T-cell (primary cell): ENCODE measurements at places on chromosomes 1 and 21.

GRCh38 chr1:235984041-235984825 lies 80.7 kb downstream of the NID1 start:
- DNase-seq: no peak

DNA sequence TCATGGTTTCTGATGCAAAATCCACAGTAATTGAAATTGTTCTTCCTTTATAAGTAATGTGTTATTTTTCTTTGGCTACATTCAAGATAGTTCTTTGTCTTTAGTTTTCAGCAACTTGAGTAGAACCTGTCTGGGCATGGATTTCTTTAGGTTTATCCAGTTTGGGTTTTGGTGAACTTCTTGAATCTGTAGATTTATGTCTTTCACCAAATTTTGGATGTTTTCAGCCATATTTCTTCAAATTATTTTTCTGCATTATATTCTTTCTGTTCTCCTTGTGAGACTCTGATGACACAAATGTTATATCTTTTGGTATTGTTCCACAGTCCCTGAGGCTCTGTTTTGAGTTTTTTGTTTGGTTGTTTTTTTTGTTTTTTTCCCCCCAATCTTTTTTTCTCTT lies 69.4 kb downstream of the TDRD5 start:
- DNase-seq: no peak

DNA sequence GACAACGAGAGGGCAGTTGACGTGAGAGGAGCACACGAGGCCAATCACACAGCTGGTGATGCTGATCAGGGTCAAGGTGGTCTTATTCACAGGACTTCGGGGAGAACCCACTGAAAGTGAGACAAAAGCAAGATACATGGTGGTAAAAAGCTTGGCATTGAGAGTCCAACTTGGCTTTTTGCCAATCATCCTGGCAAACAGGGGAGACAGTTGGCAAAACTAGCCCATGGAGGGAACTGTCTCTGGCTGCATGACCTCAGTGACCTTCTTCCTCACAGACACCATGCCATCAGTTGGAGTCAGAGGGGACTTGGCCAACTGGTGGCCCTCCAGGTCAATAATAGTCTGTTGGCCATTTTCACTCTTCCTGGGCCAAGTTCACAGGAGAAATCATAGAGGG lies 139.9 kb downstream of the ASTN1 start:
- no peak for DNase-seq

DNA sequence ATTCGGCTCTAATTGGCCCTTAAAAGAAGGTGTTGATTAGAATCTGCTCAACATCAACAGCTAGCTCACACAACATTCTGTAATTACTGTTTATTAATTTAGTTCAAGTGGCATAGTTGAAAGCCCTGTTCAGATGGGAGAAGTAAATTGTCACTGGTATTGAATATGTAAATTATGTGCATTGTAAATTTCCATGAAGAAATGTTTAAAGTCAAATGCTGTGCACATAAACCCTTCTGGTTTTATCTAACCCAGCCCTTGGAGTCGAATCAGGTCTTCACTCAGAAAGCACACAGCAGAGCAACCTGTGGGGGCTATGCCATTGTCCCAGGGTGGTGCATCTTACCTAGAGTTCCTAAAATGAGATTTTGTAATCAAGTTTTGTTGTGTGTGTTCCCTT lies 65.4 kb upstream of the LMO4 start:
- DNase-seq: no peak

DNA sequence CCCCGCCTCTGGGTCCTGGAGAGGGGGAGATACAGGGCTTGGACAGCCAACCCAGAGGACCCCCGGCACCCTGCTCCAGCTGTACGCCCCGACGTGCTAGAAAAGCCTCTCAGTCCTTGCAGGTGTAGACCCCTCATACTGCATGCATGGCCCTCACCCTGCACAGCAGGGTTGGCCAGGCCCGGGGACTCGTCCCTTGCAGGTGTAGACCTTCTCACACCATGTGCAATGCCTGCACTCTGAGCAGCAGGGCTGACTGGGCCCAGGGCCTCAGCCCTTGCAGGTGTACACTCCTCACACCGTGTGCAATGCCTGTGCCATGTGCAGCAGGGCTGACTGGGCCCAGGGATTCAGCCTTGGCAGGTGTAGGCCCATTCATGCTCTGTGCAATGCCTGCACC lies 26.8 kb downstream of the WNT9A start:
- DNase-seq: no peak

DNA sequence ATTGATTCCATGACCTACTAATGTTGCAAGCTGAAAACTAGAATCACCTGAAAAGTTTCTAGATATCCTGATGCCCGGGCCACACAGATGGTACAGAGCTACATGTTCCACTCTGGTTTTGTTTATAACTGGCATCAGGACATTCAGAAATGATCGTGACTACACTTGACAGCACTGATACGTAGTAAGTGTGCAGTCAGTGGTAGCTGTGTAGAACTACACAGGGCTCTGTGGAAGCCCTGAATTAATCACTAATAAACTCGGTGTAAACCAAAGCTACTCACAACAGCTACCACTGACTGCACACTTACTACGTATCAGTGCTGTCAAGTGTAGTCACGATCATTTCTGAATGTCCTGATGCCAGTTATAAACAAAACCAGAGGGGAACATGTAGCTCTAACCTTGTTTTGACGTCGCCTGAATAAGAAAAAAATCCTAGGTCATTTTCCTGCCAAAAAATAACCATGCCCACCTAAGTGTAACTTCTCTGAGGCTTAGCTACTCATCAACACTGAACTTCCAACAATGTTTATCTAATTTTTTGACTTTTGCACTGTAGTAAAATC lies 149.7 kb downstream of the TGFBR3 start:
- no peak for DNase-seq

DNA sequence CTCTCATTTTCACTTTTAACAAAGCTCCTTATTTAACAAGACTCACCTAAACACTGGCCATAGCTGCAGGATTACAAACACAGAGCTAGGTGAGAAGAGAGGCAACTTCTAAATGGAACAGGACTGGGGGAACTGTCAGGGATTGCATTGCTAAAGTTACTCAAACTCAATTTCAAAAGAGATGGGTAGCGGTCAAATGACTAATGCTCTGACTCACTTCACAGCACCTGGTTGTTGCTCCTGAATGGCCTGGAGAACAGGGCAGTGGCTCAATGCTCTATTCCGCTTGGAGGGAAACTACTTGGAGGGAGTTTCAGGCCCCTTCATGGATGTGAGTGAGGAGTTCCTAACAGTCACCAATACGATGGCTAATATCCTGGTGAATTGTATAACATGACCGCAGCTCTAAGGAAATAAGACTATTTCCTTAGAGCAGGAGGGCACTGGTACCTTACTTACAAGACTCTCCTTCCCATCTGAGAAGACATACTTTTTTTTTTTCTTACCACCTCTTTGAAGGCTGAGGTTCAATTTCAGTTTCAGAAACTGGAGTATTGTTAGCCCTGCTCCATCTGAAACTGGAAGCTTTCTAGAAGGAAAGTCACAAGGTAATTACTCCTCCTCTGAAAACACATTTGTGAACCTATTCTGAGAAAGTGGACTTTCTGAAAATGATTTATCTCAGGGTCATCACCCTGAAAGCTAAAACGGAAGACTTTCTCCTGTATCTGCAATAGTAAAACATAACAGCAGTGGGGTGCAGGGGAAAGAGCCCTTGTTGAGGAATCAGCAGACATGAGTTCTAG lies 9.5 kb downstream of the DPT start:
- DNase-seq: no peak

DNA sequence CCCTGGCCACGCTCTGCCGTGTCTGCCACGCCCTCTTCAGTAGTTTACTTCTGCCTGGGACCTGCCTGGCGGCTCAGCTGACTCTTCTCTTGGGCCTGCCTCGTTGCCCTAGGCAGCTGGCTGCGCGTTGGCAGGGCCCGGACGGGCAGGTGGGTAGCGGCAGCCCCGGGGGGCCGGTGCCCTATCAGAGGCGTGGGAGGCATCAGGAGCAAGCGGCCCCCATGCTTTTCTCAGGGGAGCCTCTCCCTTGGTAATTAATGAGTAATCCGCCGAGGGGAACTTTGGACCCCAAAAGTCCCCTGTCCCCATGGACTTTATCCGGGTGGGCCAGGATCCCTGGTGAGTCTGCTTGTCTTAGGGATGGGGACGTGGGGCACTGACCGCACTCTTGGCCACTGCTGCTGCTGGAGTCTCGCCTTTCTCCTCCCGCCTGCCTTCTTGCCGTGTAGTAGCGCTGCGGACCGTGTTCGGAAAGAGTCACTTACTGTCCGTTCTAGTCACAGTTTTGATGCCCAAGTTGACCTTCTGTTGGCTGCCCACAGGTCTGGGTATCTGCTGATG lies 22.7 kb downstream of the SKI start:
- no peak for DNase-seq

DNA sequence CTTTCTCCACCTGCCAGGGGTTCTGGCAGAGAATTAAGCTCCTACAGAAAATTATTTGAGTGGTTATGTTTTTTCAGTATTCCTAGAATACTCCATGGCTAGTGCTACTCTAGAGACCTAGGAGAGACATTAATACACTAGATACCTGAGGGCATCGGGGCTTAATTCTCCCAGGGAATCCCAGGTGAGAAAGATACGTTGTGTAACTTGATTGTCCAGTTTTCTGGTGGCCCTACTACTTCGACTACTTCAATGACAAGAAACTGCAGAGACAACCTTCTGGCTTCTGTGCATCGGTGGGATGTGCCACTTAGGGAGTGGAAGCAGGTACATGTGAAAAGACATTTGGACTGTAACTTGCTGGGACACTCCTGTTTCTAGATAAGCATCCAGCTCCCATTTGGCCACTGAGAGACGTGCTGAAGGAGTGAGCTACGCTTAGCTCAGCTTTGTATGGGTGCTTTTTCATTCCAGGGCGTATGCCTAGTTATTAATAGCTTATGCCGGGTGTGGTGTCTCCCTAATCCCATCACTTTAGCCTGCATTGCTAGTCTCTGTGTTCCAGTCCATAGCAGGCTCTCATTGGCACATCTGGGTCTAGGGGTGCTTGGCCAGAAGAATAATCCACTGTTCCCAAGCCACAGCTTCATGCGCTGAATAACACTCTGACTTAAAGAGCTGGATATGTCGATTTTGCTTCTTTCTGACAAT lies 300.7 kb downstream of the SIPA1L2 start:
- no peak for DNase-seq

DNA sequence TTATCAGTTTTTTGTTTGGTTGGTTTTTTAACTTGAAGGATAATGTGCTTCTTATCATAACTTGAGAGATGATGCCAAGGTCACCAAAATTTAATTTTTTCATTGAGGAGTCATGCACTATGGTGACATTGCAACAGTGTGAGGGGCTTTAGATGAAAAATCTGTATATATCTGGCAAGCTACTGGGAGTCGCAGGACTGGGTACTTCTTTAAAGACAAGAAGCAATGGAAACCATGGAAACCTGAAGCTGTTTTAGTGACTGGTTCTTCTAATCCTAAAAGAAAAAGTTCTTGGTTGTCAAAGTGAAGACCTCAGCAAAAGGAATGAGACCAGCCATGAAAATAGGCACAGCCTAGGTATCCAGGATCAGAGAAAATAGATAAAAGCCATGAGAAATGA lies 31.1 kb downstream of the ZC3H11B start:
- DNase-seq: no peak

- DNase-seq: no peak
Observed at GRCh38 chr1:101509370-101509769, 272.6 kb downstream of the S1PR1 start.

GRCh38 chr1:114540272-114540671 lies 29.3 kb upstream of the TRIM33 start:
- no peak for DNase-seq

DNA sequence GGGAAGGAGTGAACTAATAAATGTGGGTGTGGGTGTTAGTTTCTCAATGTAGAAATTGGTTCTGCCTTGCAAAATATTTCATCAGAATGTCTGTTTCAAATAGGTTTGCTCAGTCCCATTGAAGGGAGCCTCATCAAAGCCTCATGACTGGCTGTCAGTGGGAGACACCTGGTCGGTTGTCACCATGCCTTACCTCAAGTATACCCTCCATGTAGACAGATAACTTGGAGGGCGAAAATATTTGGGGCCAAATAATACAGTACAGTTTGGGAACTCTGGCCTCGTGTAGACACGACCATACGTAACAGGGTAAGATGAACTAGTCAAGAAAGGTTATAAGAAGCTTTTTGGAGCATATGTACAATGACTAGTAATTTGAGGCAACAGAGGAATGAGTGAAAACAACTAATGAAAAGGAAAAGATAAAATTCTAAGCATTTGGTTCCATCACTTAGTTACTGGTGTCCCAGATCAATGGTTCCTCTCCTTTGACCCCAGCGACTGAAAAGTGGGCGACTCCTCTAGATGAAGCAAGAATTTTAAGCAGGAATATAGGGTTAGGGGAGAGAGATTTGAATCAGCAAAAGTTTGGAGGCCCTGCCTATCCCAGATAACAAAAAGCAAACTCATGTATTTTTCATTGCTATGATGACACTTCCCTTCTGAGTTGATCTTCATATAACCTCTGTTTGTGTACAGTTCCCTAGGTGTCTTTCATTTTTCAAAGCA lies 163.9 kb downstream of the LRRC40 start:
- DNase-seq: no peak

- no peak for DNase-seq
Observed at GRCh38 chr1:11676386-11677103, 4.4 kb downstream of the MAD2L2 start.

- no peak for DNase-seq
Observed at GRCh38 chr1:111878649-111879048, 110.8 kb downstream of the KCND3 start.

- no peak for DNase-seq
Observed at GRCh38 chr1:190429932-190430331, 47.7 kb downstream of the BRINP3 start.
